ENCODE measurements at places on chromosomes 13 and 19.
A peak's percentile ranks its signal among the peaks of the same experiment; 100 is the strongest.

GRCh38 chr19:8577741-8578140 lies 499 bp upstream of the MYO1F start:
- DNase-seq = no peak

GRCh38 chr13:89610331-89610730 lies 1737.2 kb upstream of the MIR17HG start:
- DNase-seq = no peak

DNA sequence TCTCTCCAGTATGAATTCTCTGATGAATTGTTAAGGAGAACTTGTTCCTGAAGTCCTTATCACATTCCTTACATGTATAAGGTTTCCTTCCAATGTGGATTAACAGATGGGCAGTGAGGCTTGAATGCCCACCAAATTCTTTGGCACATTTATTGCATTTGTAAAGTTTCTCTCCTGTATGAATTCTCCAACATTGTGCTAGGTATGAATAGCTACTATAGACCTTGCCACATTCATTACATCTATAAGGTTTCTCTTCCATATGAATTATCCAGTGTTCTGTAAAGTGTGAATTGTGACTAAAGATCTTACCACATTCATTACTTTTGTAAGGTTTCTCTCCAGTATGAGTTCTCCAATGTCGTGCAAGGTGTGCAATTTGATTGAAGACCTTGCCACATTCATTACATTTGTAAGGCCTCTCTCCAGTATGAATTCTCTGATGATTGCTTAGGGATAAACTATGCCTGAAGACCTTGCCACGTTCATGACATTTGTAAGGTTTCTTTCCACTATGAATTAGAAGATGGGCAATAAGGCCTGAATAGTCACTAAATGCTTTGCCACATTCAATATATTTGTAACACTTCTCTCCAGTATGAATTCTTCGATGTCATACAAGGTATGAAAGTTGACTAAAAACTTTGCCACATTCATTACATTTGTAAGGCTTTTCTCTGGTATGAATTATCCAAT lies 20.4 kb downstream of the ZNF578 start:
- DNase-seq = no peak

DNA sequence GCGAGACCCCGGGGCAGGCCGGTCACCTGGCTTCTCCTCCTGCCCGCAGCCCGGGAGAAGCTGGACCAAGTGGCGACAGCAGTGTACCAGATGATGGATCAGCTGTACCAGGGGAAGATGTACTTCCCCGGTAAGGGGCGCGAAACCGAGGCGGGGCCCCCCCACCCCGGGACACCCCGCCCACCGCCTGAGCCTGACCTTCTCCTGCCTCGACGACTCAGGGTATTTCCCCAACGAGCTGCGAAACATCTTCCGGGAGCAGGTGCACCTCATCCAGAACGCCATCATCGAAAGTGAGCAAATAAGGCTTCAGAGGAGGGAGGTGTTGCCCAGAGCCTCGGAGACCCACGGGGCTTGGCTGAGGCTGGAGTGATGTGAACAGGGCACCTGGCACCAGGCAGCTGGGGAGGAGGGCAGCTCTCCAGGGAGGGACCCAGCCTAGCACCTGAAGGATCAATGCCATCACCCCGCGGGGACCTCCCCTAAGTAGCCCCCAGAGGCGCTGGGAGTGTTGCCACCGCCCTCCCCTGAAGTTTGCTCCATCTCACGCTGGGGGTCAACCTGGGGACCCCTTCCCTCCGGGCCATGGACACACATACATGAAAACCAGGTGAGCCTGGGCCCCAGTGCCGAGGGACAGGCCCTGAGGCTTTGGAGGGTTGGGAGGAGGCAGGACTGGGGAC lies 629 bp downstream of the IZUMO4 start:
- peak; percentile 37 for DNase-seq

- no peak for DNase-seq
Measured at GRCh38 chr13:49097374-49097773, 121.7 kb downstream of the FNDC3A start.

DNA sequence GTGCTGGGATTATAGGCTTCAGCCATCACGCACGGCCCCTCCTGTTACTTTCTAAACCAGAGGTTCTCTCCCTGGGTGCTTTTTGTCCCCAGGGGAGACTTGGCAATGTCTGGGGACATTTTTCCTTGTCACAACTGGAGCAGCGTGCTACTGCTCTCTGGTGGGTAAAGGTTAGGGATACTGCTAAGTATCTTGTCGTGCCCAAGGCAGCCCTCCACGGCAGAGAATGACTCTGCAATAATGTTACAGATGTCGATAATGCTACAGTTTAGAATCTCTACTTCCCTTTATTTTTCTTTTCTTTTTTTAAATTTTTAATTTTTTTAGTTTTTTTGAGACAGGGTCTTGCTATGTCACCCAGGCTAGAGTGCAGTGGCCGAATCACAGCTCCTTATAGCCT lies 38.0 kb downstream of the ADGRE1 start:
- no peak for DNase-seq

DNA sequence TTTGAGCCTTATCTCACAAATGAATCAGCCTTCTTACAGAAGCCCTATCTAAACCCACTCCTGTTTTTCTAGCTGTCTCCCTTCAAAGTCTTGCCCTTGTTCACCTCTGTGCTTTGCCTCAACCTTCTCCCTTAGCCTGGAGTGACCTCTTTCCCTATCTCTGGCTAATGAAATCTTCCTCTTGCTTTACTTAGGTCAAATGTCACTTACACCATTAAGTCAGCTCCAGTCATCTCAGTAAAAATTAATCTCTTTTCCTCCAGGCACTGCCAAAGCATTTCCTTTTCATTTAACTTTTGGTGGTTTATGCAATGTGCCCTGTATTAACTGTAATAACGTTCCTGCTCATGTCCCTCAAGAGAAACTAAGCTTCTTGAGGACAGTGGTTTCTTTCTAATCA lies 596.5 kb upstream of the MIR17HG start:
- no peak for DNase-seq

DNA sequence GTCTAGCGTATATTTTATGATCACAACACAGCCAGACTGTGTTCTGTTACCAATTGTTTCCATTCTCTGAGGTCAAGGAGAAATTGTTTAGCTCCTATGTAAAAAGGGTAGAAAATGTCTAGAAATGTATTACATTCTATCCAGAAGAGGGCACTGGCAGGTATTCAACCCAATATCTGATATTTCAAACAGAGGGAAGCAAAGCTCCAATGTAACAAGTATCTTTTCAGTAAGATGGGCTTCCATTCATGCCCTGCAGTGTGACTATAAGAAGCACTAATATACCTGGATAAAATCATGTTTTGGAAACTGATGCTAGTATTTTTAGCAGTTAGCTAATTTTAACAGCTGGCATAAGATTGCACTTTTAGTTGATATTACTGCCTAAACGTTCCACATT lies 312.7 kb downstream of the FGF14 start:
- DNase-seq = no peak

DNA sequence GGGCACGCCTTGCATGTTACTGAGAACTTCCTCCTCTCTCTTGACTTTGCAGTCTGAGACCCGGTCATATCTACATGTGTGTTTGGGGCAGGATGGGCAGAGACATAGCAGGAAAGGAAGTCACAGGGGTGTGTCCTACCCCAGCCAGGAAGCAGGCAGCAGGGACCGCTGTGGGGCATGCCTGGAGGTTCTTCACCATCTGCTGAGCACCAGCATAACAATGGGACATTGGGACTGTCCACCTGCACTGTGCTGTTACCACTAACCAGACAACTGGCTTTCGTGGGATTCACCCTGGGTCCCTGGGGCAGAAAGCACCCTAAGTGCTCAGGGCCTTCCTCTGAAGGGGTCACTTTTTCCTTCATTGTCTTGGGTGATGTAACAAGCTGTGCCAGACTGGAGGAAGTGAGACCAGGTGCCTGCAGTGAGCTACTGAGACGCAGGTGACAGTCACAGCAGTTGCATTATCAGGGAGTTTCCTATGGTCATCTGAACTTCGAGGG lies 2.6 kb upstream of the HAUS5 start:
- no peak for DNase-seq

- DNase-seq = no peak
Measured at GRCh38 chr13:59970847-59971246, 192.9 kb downstream of the DIAPH3 start.

- DNase-seq = no peak
Measured at GRCh38 chr13:36436811-36437210, 4.5 kb downstream of the CCNA1 start.

- DNase-seq = no peak
Measured at GRCh38 chr19:34482380-34483250, 1.1 kb downstream of the WTIP start.

DNA sequence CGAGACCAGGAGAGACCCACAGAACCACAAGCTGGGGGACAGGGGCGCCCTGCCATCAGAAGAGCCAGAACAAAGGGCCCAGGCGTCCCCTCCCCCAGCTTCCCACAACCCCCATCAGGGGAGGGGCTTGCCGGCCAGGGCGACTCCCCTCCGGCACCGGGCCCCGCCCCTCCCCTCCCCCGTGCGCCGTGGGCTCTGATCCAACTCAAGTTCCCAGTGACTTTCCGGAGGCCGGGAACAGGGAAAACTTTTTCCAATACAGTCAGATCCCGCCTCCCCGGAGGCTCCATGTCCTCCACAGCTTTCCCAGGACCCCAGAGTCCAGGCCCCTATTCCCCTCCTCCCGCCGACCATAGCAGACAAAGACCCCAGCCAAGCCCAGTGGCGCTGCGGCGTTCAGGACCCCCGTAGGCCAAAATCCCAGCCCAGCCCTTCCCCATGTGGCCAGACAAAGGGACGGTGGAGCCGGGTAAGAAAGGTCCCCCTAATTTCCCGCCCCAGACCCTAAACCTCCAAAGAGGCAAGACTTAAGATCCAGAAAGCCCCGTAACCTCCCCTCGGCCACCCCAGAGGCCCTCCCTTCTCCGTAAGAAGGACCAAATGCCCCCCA lies 673 bp downstream of the TEAD2 start:
- no peak for DNase-seq

DNA sequence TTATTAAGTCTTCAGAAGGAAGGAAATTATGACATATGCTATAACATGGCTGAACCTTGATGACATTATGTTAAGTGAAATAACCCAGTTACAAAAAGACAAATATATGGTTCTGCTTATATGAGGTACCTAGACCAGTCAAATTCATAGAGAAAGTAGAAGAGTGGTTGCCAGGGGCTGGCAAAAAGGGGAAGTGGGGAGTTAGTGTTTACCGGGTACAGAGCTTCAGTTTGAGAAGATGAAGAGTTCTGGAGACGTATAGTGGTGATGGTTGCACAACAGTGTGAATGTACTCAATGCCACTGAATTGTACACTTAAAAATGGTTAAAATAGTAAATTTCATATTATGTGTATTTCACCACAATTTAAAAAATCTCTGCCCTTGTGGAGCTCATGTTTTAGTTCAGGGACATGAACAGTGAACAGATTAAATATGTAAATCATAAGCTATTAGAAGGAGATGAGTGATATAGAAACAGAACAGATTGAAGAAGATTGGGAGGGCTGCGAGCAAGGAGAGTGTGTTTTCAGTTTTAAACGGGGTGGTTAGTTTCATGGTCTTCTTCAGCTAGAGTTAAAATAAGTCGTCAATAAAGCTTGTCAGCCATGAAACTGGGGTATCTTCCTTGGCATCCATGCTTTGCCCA lies 355.2 kb downstream of the KCNRG start:
- DNase-seq = no peak

DNA sequence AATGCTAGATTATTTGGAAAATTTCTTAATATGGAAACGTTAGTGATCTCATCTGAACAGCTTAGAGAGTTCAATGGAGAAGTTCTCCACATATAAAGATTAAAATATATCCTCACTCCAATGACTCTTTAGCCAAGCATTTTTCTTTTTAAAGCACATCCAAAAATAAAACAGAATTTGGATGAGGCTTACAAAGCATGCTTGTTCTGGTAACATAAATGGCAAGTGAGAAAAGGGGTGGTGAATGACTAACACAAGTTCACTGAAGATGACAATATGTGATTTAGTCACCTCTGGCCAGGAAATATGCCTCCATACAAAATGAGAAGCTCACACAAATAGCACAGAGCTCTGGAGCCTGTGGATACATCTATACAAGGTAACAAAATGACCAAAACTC lies 253.0 kb downstream of the PCDH20 start:
- DNase-seq = no peak

- peak; percentile 42 for DNase-seq
Measured at GRCh38 chr19:48674921-48675824, 2.4 kb upstream of the NTN5 start.

DNA sequence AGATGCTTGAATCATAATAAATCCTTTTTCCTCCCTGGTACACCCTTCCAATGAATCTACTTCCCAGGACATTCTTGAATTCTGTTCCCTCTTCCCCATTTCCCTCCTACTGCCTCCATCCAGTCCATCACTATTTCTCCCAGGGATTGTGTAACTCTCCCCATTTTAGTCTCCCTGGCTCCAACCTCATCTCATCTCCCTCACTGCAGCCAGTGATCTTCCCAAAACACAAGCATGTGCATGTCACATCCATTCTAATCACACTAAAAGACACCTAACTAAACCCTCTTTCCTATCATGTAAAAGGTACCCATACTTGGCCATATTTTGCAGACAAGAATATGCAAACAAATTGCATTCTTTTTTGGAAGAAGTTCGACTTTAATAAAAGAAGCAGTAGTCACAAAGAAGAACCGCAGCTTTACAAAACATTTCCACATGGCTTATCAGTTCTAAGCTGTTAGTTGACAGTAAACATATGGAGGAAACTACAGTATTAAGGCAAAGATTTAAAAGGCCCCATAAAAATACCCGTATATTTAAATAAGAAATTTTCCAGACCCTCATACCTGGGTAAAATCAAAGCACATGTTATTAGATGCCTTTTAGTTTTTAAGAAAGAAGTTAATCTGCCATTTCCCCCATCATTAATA lies 111.0 kb downstream of the KCTD12 start:
- DNase-seq = no peak

DNA sequence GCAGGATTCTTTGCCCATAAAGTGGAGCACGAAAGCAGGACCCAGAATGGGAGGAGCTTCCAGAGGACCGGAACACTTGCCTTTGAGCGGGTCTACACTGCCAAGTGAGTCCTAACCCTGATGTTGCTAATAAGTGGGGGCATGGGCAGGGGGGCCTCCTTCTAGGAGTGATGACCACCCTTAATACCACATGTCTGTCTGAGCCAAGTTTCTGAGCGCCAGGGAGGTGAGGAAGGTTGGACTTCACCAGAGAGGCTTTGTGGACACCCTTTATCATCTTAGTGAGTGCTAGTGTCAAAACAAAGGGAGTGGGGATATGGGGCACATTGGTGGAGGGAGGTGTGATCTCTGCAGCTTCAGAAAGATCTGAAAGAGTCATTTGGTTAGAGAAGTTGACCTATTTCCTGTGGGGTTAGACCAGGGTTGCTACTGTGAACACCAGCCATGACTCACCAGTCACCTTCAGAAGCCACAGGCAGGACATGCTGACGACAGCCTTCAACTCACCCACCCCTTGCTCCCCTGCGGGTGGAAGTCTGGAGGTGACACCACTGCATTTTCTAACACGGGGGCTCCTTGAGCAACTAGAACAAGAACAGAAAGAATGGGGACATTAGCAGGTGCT lies 8.8 kb downstream of the ALOX5AP start:
- DNase-seq = peak; percentile 80

- no peak for DNase-seq
Measured at GRCh38 chr13:32105653-32106313, 74.2 kb downstream of the FRY start.
